ENCODE measurements at places on chromosomes 4 and X. TPM values are rescaled to one million over a fixed set of nuclear protein-coding genes. Genes with fewer than 3 reads are reported as not detected.

The NWD2 gene
- 0.64 TPM for total RNA-seq

The TKTL1 gene
- not detected for total RNA-seq

The CYSLTR1 gene
- total RNA-seq: 8.9 TPM

The MUC7 gene
- not detected for total RNA-seq

DNA sequence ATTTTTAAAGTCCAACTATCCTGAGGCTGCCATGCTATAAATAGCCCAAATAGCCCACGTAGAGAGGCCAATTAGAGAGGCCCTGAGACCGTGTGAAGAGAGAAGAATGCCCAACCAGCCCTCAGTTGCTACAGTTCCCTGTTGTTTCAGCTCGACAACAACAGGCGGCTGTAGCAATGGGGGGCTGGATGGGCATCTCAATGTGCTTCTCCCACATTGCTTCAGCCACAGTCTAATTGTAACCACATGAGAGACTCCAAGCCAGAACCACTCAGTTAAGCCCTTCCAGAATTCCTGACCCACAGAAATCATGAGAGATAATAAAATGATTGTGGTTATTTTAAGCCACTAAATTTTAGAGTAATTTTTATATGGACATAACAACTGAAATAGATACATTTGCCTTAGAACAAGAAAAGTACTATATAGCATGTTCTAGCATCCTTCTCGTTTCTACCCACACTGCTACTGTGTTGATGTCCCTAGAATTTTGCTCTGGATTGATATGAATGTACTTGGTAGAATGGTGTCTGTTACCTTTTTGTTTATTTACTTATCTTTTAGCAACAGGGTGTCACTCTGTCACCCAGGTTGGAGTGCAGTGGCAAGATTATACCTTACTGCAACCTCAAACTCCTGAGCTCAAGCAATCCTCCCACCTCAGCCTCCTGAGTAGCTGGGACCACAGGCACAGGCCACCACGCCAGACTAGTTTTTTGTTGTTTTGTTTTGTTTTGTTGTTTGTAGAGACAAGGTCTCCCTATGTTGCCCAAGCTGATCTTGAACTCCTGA is 436.4 kb downstream of the BCOR start:
- no peak for DNase-seq

GRCh38 chr4:107349266-107349665 is 313.2 kb upstream of the DKK2 start:
- no peak for DNase-seq

DNA sequence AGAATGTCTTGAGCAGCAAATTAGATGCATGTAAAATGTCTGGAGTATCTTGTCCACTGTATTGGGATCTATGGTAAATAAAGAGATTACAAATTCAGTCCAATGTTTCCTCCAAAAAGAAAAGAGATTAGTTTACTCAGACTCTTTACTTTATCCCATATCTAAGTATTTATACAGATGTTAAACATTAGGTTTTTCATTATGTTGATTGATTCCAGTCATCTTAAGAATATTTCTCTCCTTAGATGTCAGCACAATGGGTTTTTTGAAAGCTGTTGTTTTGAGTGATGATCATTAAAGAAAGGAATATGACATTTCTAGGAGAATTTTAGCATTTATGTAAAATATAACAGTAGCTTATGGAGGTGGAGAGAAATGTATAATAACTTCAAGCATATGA is 938.9 kb downstream of the C4orf33 start:
- no peak for DNase-seq

GRCh38 chrX:52271206-52271605 is 86.5 kb downstream of the MAGED4 start:
- DNase-seq: no peak

GRCh38 chr4:38818441-38818976 is 13.9 kb upstream of the TLR1 start:
- DNase-seq: no peak

- DNase-seq: no peak
Measured at GRCh38 chr4:47074816-47075215, 43.4 kb downstream of the GABRB1 start.

GRCh38 chrX:41664375-41664901 is 24.3 kb upstream of the GPR34 start:
- no peak for DNase-seq

GRCh38 chr4:75671802-75672421 is 1.3 kb downstream of the G3BP2 start:
- DNase-seq: no peak
